ENCODE measurements at places on chromosomes 4 and X.

DNA sequence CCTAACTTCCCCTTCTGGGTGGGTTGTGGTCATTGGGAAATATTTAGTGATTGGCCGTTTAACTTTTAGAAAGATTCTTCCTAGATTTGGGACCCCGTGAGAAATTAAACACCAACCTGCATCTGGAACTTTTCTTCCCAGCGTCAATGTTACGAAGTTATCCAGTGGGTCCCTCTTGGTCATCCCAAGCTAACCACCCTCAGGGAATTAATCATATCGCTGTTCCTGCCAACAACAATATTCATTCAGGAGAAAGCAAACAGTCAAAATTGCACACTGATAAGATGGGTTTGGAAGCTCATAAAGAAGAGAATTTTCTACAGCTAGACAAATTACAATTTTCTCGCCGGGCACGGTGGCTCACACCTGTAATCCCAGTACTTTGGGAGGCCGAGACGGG, 121.2 kb upstream of the STX18 start:
- no peak for DNase-seq

DNA sequence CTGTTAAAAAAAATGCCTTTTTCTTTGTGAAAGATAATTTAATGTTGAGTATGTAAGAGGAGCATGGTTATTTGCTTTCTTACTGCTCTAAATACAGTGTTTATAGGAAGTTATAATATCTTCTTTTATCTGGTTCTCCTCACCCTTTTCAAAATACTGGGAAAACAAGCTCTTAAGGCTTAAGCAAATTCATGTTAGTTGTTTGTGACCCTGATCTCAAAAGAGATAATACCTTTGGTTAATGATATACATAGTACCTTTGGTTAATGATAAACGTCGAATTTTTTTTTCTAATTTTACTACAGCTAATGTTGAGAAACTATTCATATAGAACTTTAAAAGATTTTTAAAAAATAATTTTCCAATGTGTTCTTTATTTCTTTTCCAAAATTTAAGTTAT, 180.1 kb downstream of the RAPGEF2 start:
- no peak for DNase-seq

- no peak for DNase-seq
Measured at GRCh38 chr4:1579001-1579900, 104.9 kb downstream of the FAM53A start.

- DNase-seq: no peak
Measured at GRCh38 chr4:105059337-105059736, 87.3 kb upstream of the TET2 start.

DNA sequence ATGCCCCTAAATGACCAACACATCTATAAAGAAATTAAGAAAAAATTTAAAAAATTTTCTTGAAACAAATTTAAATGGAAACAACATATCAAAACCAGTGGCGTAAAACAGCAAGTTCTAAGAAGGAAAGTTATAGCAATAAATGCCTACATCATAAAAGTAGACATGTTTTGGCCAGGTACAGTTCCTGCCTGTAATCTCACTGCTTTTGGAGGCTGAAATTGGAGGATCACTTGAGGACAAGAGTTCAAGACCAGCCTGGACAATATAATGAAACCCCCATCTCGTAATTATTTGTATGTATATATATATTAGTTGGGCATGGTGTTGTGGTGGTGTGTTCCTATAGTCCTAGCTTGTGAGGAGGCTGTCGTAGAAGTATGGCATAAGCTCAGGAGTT, 672.4 kb upstream of the GRID2 start:
- no peak for DNase-seq

- DNase-seq: no peak
Measured at GRCh38 chr4:55397126-55397436, 1.3 kb downstream of the TMEM165 start.

DNA sequence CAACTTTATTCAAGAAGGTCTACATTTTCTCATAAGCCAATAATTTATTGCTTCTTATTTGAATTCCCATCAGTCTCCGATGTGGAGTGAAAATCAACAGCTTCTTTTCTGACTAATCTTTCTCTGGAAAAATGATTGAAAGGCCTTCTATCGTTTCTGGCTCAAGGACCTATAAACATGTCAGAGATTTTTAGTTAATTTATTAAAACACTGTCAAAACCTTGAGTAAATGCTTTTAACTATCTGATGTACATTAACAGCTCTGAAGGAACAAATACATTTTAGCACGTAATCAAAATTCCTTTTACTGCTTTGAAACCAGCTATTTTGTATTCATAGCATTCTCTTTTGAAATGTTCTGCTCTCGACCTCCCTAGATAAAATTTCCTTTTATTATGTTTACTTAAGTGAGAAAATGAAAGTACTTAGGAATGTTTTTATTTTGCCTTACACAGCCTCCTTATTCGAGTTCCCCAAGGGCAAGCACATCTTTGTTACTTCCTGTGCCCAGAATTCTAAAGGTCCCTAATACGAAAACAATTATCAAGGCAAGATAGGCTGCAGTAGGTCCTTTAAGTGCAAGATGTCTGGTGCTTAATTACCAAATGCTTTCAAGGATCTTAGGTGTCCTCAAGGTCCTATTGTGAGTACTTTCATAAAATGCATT, 3.1 kb upstream of the ZFX start:
- no peak for DNase-seq

DNA sequence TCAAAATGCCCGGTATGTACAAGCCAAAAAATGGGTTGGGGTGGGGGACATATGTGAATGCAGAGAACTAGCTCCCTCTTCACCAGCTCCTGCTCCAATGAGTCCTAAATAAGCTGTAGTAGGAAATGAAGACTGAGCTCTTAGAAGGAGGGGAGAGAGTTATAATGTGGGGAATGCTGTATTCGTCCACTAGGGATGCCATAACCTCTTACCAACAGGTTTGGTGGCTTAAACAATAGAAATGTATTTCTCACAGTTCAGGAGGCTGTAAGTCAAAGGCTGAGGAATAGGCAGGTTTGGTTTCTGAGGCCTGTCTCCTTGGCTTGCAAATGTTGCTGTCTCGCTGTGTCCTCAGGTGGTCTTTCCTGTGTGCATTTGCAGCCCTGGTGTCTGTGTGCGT, 4.4 kb upstream of the INPP4B start:
- DNase-seq: no peak
